Activated gamma-delta T cell (primary cell): ENCODE measurements at places on chromosomes 12 and 14.

- no peak for DNase-seq
These were observed 8.5 kb downstream of the PHETA1 start for GRCh38 chr12:111360325-111360930.

DNA sequence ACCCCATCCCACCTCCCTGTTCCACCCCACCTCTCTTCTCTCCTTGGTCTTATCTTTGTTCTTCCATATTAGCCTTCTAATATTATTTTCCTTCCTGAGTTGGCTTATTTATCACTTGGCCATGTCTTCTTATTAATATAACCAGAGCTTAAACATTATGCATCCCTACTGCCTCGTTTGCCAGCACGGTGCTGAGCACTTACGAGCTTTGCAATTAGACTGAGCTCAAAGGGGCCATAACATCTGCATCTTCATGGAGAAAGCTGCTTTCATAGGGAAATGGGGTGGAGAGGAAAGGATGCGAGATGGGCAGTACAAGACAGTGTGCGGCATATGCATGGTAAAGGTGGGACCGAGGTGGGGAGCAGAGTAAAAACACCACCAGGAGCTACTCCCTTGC, 342.8 kb downstream of the FUT8 start:
- no peak for DNase-seq

DNA sequence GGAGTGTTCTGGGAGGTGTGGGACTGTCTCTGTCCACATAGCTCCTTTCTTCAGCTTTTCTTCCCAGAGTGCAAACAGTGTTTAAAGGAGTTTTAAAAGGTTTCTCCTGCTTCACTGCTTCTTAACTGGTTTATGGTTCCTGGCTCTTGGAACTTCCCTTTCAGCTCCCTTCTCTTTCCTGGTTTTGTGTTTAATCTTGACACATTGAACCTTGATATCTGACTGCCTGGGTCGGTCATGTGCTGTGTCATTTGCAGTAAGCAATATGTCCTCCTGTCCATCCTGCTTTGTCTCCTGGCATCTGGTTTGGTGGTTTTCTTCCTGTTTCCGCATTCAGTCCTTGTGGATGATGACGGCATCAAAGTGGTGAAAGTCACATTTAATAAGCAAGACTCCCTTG, 2.2 kb downstream of the TMEM106C start:
- no peak for DNase-seq

GRCh38 chr12:47717443-47718193, 7.7 kb downstream of the ENDOU start:
- DNase-seq = no peak

GRCh38 chr12:79023784-79024183, 159.2 kb downstream of the SYT1 start:
- no peak for DNase-seq

DNA sequence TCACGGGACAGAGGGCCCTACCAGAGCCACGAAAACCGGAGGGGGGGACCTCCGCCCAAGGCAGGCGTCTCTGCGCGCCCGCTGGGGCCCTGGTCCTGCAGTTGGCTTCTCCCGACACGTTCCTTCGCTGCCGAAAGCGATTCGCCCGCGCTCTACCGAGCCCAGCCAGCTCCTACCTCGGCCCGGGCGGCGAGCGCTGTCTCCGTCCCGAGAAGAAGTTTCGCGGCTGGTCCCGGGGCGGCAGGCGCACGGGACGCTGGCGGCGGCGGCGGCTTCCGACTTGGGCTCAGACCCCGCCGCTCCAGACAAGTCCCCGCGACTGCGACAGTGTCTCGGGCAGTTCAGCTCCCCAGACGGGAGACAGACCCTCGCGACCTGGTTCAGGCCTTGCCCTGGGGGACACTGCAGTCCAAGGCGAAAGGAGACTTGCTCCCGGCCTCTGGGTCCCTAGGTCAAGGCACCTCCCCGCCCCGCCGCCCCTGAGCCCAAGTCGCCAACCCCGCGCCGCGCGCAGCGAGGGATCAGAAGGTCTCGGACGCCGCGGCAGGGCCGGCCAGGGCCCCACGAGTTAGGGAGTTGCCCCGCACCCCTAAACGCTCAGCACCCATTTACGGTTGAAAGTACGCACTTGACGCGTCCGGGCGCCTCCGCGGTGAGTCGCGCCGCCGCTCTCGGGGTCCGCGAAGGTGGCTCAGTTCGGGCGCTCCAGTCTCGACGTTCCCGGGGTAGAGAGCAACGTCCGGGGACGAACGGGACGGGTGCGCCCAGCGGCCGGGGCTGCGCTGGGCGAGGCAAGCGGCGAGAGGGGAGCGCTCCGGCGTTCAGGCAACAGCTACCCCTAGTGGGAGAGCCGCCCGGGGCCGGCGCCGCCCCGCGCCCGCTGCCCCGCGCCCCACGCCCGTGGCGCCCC, 1.4 kb upstream of the DIO3 start:
- DNase-seq = no peak

DNA sequence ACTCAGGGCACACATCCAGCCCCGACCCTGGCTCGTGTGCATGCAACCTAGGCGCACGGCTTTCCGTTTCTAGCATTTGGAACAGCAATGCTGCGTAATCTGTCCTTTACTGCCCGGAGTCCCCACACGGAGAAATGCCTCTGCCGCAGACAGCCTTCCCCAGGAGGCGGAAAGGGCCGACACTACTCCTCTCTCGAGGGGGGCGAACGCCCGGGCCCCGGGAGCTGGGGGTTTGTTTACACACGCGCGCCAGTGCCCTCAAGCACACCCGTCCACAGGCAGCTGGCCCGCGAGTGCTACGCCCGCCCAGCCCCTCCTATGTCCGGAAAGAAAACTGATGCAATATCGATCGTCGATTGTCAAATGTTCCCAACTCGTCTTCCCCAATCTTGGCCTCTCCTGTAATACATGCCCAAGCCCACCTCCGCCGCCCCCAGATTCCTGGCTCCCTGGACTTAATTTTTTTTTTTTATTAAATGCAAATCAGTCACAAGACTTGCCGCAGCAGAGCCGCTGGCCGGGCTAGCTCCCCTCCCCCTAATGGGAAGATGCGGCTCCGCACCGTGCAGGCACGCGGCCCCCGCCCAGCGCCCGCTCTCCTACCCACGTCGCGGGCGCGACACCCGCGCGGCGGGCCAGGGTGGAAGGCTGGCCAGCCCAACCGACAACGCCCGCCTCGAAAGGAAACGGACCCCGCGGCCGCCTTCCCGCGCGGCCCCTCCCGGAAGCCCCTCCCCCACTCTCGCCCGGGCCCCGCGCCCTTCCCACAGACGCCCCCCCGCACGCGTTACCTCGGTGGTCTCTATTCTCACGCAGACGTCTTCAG, 642 bp downstream of the SLC38A2 start:
- DNase-seq = peak; percentile 52

GRCh38 chr14:32197919-32198318, 3.9 kb upstream of the RNU6-7 start:
- DNase-seq = no peak

- no peak for DNase-seq
These were observed 21.3 kb upstream of the CABP1 start for GRCh38 chr12:120618954-120619615.

GRCh38 chr12:90871726-90872096, 83.3 kb downstream of the CCER1 start:
- DNase-seq = no peak

GRCh38 chr12:28618772-28619171, 428.5 kb downstream of the CCDC91 start:
- no peak for DNase-seq

- no peak for DNase-seq
These were observed 17.3 kb downstream of the COX14 start for GRCh38 chr12:50129290-50129689.

- no peak for DNase-seq
These were observed 136.1 kb upstream of the WSCD2 start for GRCh38 chr12:107992870-107993451.

GRCh38 chr12:108629824-108630476, 3.7 kb downstream of the SELPLG start:
- peak; percentile 34 for DNase-seq

- no peak for DNase-seq
These were observed 154.9 kb upstream of the PELI2 start for GRCh38 chr14:55963295-55963694.

DNA sequence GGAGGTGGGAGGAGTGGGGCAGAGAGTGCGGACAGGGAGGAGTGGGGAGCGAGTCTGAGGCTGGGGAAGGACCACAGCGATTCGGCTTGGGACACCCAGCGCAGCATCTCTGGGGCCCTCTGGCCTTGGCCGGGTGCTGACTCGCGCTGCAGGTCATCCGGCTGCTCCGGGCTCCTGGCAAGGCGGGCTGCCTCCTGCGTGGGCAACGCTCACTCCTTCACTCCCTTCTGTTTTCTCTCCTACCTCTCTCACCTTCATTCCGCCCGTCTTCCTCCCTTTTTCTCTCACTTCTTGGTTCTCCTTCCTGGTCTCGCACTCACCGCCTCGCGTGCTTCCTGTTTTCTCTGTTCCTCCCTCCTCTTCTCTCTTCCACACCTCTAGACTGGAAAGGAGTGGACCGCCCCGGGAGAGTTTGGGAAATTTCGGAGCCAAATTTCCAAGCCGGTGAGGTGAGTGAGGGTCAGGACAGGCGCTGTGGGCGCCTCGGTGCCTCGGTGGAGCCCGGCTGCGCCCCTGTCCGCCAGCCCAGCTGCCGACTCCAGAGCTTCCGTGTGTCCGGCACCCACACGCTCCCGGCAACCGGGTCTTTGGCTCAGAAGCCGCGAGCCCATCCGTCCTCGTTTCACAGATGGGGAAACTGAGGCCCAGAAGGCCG, 86.7 kb downstream of the B4GALNT3 start:
- no peak for DNase-seq

DNA sequence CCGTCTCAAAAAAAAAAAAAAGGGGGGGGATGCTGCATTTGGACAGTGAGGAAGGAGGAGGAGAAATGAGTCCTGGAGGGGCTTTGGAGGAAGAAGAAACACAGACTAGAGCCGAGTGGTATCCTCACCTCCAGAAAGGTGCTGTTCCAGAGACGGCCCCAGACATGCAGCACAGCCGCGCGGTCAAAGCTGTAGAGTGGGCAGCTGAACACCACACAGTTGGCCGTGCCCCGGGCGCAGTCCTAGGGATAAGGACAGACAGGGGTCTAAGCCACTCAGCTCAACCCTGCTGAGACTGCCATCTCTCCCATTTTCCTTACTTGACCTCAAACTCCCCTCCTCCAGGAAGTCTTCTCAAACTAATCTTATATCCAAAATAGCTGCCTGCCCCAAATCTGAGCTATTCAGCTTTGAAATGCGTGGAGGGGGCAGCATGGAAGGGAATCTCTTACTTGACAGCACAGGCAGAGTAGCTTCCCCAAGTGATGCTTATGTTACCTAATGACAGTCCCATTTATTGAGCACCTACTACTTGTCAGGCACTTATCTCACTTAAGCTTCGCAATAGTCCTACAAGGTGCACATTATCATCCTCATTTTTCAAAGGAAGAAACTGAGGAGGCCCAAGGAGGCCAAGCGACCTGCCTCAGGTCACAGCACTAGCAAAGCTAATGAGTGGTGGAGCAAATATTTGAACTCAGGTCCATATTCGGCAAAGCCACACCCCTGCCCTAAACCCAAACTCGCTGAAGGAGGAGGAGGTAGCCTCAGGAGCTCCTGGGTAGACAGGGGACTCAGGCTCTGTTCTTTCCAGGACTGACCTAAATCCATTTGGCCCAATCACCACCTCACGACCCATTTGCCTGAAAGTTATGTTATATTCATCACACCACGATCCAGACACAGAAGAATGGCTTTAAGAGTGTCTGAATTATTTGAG, 18.7 kb downstream of the ITGA7 start:
- no peak for DNase-seq

- no peak for DNase-seq
These were observed 33.3 kb downstream of the RCOR1 start for GRCh38 chr14:102625564-102626296.
